ENCODE measurements at places on chromosomes 2 and 18.

DNA sequence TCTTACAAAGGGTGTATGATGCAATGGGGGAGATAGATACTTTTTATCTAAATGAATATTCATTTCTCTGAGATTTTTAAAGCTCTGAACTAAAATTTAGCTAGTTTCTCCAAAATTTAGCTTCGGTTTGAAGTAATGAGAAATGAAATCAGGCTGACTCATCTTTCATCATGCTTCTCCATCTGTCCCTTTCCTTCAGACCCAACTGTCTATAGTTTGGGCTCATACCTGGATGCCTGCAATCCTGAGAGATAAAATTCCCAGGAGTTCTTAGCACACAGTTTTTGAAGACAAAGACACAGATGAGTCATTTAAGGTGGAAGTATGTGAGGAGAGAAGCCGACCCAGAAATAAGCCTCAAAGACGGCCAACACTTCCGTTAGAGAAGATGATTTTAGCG, 336.4 kb upstream of the CDH20 start:
- no peak for DNase-seq

DNA sequence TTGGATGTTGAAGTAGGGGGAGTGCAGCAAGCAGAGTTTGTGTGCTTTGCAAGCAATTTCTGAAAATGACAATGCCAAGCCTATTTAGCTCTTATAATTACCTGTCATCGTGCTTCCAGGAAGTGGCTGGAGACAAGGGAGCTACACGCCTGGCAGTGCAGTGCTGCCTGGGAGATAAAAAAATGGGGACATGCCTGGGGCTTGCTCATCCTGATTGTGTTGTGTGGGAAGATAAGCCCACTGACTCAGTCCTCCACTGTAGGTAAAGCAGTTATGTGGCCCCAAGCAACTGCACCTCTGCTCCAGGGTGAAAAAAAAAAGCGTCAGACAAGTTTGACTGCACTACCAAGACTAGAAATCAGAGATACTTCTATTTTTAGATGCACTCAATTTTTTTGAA, 396.9 kb upstream of the NXPH2 start:
- no peak for DNase-seq

GRCh38 chr2:75098856-75099255, 100.5 kb downstream of the TACR1 start:
- DNase-seq, result no peak

GRCh38 chr2:71742953-71743601, 289.7 kb downstream of the DYSF start:
- no peak for DNase-seq

- no peak for DNase-seq
Observed at GRCh38 chr2:134933732-134934131, 15.1 kb downstream of the CCNT2 start.

GRCh38 chr2:199596549-199596948, 138.8 kb upstream of the SATB2 start:
- no peak for DNase-seq

- DNase-seq, result no peak
Observed at GRCh38 chr2:201638326-201638725, 5.0 kb downstream of the TMEM237 start.

GRCh38 chr18:1149709-1150108, 245.0 kb downstream of the ADCYAP1 start:
- no peak for DNase-seq

DNA sequence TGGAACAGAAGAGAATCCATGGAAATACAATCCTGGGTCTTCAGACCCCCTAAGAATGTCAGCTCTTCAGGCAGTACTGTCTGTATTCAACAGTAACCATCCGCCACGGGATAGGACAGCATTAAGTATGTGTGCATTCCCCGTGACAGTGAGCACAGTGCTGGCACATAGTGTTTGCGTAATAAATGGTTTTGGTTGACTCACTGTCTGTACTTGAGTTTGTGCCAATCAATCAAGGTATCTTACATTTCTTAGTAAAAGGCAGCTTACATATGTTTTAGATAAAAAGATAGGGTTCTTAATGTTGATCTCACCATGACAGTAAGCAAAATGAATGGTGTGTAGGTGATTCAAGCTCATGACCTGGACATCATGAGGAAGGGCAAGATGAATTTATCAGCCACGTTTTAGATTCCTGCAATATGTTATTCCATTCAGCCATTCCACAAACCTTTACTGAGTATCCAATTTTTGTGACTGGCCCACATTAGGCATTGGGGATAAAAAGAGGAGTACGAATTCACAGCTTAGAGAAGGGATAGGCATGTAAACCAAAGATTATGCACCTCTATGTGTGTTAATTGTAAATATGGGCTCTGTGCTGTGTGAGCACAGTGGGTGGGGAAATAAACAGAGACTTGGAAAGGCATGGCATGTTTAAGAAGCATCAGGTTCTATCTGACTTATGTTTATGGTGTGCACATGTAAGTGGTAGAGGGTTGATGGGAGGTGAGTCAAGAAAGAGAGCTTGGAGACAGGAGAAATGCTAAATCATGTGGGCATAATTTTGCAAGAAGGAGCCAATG, 258.8 kb downstream of the SLC8A1 start:
- no peak for DNase-seq

- DNase-seq, result no peak
Observed at GRCh38 chr2:101704046-101704466, 6.5 kb downstream of the MAP4K4 start.

- DNase-seq, result no peak
Observed at GRCh38 chr2:121688820-121689219, 39.6 kb upstream of the CLASP1 start.

GRCh38 chr2:57105694-57106093, 921.9 kb downstream of the CCDC85A start:
- no peak for DNase-seq

GRCh38 chr18:50055488-50055887, 139.5 kb downstream of the MYO5B start:
- DNase-seq, result no peak

DNA sequence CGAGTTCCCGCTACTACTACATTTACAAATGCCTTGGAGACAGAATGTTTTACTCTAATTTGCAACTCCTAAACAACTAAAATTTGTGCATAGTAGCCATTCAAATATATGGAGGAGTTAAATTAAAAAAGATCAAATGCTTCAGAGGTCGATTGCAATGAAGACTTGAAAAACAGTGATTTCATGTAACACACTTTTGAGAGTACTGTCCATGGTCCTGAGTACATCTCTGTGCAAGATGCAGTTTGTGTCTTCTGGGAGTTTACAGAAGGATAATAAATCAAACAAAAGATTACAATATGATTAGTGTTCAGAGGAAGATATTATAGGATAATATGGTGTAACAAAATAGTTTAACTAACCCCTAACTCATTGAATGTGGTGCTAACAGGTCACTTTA, 894.7 kb downstream of the TMEM182 start:
- no peak for DNase-seq

GRCh38 chr18:74184875-74185274, 36.6 kb downstream of the TIMM21 start:
- DNase-seq, result no peak

DNA sequence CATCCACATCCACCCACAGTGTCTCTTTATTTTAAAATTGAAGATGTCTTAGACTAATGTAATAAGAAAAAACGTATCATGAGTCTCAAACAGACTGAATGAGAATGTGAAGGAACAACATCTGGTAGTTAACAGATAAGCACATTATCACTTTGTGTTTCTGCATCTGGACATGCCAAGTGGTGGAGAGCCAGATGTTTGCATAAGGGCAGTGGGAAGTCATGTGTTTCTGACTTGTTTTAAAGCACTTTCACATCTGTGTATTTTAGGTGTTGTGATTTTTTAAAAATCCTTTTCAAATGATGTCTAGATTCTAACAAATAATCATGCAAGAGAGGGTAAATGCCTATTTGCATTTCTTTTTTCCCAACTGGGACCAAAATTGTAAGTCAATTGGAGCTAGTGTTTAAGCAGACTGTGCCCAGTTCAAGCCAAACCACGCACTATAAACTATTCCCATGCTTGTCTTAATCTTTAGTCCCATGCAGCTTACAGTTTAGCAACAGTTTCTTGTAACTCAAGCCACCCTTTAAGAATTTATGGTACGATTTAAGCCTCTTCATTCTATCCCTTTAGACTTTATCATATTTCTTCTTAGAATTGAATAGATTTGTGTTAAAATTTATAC, 272.7 kb upstream of the DOK6 start:
- DNase-seq, result no peak

- no peak for DNase-seq
Observed at GRCh38 chr2:10309286-10309685, 6.6 kb downstream of the HPCAL1 start.

GRCh38 chr2:95005726-95006125, 19.8 kb upstream of the MAL start:
- no peak for DNase-seq

GRCh38 chr2:129935118-129935517, 44.3 kb upstream of the RAB6C start:
- no peak for DNase-seq

GRCh38 chr2:105990624-105991023, 203.5 kb downstream of the UXS1 start:
- no peak for DNase-seq

- no peak for DNase-seq
Observed at GRCh38 chr18:30139631-30140287, 902.8 kb downstream of the DSC3 start.

DNA sequence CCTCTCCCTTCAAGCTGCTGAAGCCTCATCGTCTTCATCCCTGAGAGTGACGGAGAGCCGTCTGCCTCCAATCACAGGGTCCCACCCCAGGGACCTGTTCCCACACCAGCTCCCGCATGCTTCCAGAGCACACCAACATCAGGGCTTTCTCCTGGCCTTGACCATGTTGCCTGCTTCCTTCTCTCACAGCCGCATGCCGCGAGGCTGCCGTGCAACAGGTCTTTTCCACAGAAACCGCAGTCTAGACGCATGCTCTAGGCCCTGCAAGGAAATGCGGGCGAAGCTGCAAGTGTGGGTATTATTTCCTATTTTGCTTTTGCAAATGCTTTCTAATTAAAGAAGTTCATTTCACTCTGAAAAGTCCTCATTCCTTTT, 277.8 kb downstream of the EIPR1 start:
- DNase-seq, result no peak

GRCh38 chr2:147490401-147491261, 354.2 kb upstream of the ACVR2A start:
- DNase-seq, result no peak

DNA sequence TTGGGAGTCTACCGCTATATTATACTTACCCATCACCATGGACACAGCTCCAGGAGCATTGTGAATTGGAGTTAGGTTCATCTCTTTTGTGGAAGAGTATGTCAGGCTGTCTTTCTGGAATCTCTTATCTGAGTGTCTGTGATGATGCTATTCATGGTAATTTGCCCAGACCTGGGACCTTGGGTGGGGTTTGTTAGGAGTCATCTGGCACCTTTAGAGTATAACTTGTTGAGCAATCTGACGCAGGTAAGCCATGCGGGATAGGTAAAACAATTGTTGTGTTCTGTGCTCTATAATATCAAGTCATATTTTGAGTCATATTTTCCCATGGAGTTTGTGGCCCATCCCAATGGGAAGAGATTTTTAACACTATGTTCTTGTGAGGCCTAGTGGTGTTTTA, 49.7 kb upstream of the MAPRE2 start:
- no peak for DNase-seq

DNA sequence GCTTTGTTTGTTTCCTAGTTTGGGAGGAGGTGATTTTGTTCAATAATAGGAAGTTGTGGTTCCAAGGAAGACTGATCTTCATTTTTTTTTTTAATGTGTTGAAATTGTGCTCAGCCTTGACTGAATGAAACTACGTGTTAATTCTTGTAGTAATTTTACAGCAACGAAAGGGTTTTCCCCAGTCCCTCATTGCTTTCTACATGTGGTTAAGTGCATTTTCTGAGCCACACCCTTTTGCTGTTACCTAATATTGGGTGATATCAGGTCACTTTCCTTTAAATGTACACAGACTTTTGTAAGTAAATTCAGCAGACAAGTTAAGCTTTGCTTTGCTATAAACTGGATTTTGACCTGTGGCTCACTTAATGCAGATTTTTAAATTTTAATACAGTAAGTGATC, 73.6 kb downstream of the OTX1 start:
- DNase-seq, result no peak

- no peak for DNase-seq
Observed at GRCh38 chr2:201275069-201275468, 14.7 kb downstream of the CASP8 start.

GRCh38 chr2:191351298-191351697, 106.1 kb downstream of the MYO1B start:
- no peak for DNase-seq

- DNase-seq, result no peak
Observed at GRCh38 chr18:59633961-59634485, 63.2 kb downstream of the CCBE1 start.

DNA sequence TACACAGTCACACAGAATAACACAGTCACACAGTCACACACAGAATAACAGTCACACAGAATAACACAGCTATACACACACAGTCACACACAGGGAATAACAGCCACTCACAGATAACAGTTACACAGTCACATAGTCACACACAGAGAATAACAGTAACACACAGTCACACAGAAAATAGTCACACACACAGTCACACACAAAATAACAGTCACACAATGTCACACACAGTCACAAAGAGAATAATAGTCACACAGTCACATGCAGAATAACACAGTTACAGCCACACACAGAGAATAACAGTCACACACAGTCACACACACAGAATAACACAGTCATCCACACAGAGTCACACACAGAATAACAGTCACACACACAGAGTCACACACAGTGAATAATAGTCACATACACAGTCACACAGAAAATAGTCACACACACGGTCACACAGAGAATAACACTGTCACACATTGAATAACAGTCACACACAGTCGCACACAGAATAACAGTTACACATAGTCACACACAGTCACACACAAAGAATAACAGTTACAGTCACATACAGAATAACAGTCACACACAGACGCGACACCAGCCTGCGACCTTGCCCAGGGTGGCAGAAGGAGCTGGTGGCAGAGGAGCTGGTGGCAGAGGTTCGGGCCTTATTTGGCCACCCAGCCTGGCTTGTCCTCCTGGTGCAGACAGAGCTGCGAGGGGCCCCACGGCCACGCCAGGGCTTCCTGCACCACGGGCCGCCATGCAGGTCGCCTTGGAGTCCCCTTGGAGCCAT, 51.3 kb downstream of the RAMP1 start:
- no peak for DNase-seq

DNA sequence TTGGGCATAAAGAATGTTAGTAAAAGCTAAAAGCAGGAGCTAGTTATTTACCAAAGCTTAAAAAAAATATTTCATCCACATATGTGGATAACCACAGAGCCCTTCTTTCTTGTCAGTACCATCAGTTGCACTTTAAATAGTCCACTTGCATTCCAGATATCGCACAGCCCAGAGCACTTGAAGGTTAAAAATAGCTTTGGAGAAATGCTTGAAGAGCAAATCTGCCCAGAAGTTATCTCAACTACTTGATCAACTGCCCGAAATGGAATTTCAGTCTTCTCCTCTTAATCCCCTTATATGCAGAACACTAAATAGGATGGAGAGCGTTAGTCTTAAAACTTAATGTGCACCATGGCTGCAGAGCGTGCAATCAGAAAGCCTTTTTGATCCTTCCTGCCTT, 148.3 kb downstream of the PLEKHA3 start:
- DNase-seq, result no peak

All from activated CD8-positive, alpha-beta memory T cell treated with anti-CD3 and anti-CD28 coated beads, Interleukin-2, amount 50 U/mL, for 4 hours (primary cell).